NAMALWA (cell line): ENCODE measurements at places on chromosomes 7 and 10.

GRCh38 chr10:107579970-107580369 lies 415.5 kb upstream of the SORCS1 start:
- DNase-seq: no peak

DNA sequence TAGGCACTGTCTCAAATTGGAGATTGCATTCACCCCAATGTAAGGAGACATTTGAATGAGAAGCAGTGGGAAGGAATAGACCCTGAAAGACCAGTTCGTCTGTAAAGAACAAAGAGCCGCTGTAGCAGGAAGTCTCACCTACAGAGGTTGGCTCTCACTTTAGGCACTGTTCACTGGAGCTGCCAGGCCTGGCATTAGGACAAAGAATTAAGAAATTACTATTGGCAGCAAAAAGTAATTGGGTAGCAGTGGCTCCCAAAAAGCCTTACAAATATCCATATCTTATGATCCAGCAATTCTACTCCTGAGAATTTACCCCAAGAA lies 10.5 kb upstream of the TEX36 start:
- no peak for DNase-seq

DNA sequence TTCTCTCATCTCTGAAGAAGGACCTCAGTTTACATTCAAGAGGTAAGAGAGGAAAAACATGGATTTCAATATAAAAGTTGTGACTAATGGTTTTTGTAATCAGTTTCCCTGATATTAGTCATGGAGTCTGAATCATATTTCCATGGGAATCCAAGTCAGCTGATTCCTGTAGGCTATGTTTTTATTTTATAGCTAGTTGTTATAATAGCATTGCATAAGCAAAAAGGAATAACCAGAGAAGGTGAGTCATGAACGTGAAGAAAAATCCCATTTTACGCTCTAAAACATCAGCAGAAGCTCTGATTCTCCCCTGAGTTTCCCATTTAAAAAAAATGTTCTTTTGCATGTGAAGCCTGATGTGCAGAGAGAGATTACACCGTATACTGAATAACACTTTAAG lies 299.3 kb downstream of the SFMBT2 start:
- DNase-seq: no peak

GRCh38 chr7:8141070-8141469 lies 120.9 kb downstream of the ICA1 start:
- no peak for DNase-seq

- DNase-seq: no peak
Measured at GRCh38 chr7:144384555-144385245, 18.8 kb downstream of the NOBOX start.

- no peak for DNase-seq
Measured at GRCh38 chr7:70334871-70335270, 736.6 kb downstream of the AUTS2 start.

GRCh38 chr10:73653701-73654100 lies 2.1 kb downstream of the SYNPO2L start:
- peak; percentile 10 for DNase-seq
